ENCODE measurements at places on chromosomes 12 and 14.

GRCh38 chr14:67971627-67972625, 152.3 kb downstream of the RAD51B start:
- DNase-seq, result no peak
- no peaks in the 10 kb centered on the region for H3K4me1 ChIP-seq
- no peaks in the 10 kb centered on the region for H3K36me3 ChIP-seq
- no peaks in the 10 kb centered on the region for H3K27me3 ChIP-seq
- H3K4me3 ChIP-seq, result no peak overlapping the region
- no peak overlapping the region for H3K27ac ChIP-seq

DNA sequence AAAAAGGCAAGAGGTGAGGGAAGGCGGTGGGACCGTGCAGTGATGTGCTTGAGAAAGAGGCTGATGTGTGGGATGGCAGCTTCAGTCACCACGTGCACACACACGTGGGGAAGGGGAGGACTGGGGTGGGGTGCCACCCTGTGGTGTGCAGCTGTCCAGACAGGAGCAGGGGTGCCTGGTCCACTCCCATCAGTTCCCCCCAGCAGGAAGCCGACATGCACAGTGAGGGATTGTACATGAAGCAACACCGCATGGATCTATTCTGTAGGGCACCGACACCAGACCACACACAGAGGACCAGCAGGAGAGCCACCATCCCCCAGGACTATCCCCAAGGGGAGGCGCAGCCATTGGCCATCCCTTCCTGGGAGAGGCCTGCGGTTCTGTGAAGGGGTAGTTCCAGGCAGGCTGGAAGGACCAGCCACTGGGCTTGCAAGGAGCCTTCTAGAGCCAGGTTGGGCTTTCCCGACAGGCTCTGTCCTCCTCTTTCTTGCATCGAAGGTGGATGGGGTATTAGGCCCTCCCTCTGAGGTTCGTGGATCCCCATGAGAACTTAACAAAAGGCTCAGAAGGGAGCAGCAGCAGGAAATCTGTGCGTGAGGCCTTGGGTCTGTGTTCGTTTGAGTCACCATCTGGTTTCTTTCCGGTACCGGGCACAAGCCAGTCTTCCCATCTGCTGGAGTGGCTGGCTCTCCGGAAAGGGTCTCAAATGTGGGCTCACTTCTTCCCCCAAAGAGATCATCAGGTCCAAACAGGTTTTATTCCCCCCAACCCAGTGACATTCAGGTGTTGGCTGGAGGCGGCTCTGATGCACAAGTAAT, 59.8 kb downstream of the PLEKHG3 start:
- no peaks in the 10 kb centered on the region for H3K27me3 ChIP-seq
- H3K27ac ChIP-seq, result peak overlapping the region; percentile 78
- H3K4me1 ChIP-seq, result peaks cover 56% of the 10 kb centered on the region
- no peak for DNase-seq
- H3K36me3 ChIP-seq, result no peaks in the 10 kb centered on the region
- peak overlapping the region; percentile 69 for H3K4me3 ChIP-seq

DNA sequence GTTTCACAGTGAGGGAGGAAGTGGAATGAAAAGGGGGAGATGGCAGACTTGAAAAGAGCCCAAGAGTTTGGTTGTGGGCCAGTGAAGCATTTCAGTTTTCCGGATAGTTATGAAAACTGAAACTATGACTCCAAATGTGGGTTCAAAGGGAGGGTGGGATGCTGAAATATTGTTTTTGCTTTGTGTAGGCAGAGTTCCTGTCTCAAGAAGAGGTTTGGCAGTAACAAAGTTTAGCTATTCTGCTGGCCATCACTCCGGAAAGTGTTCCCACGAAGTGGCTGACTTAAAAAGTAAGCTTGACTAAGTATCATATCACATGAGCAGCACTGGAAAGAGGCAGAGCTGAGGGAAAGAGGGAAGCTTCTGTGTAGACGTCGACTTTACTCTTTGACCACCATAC, 85.2 kb downstream of the CAND1 start:
- no peaks in the 10 kb centered on the region for H3K36me3 ChIP-seq
- no peaks in the 10 kb centered on the region for H3K27me3 ChIP-seq
- H3K4me3 ChIP-seq, result peak overlapping the region; percentile 22
- H3K27ac ChIP-seq, result peak overlapping the region; percentile 12
- H3K4me1 ChIP-seq, result peaks cover 28% of the 10 kb centered on the region

GRCh38 chr12:80979816-80980215, 42.1 kb upstream of the LIN7A start:
- no peaks in the 10 kb centered on the region for H3K27me3 ChIP-seq
- H3K36me3 ChIP-seq, result no peaks in the 10 kb centered on the region
- no peaks in the 10 kb centered on the region for H3K4me1 ChIP-seq
- no peak overlapping the region for H3K4me3 ChIP-seq

DNA sequence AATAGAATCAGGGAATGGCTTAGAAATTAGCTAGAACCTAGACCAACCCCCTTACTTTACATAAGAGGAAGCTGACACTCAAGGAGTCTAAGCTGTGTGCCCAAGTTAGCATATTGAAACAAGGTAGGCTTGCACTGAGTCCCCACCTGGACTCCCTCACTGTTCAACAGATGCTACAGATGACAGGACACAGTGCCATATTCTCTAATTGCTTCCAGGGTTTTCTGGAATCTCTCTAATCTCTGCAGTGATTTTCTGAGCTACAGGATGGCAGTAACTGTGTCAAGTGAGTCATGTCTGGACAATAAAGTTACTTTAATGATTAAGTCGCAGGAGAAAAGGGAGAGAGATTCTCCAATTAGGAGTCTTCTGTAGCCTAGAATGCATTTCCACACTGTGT, 35.8 kb downstream of the AKAP6 start:
- no peaks in the 10 kb centered on the region for H3K36me3 ChIP-seq
- H3K4me3 ChIP-seq, result no peak overlapping the region
- no peaks in the 10 kb centered on the region for H3K27me3 ChIP-seq
- DNase-seq, result no peak

DNA sequence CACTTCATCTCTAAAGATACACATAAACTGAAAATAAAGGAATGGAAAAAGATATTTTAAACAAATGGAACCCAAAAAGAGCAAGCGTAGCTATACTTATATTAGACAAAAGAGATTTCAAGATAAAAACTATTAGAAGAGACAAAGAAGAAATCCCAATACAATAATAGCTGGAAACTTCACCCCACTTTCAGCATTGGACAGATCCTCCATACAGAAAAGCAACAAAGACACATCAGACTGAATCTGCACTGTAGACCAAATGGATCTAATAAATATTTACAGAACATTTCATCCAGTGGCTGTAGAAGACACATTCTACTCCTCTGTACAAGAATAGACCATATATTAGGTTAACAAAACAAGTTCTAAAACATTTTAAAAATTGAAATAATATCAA, 117.6 kb upstream of the PDE3A start:
- no peak overlapping the region for H3K27ac ChIP-seq
- no peaks in the 10 kb centered on the region for H3K36me3 ChIP-seq
- H3K27me3 ChIP-seq, result no peaks in the 10 kb centered on the region
- no peak overlapping the region for H3K4me3 ChIP-seq

GRCh38 chr14:31961896-31962295, 115.2 kb upstream of the ARHGAP5 start:
- H3K4me3 ChIP-seq, result no peak overlapping the region
- no peak for DNase-seq
- no peaks in the 10 kb centered on the region for H3K27me3 ChIP-seq
- peaks cover 11% of the 10 kb centered on the region for H3K4me1 ChIP-seq

GRCh38 chr14:92924247-92924646, 1.3 kb downstream of the CHGA start:
- H3K36me3 ChIP-seq, result no peaks in the 10 kb centered on the region
- no peaks in the 10 kb centered on the region for H3K27me3 ChIP-seq
- no peaks in the 10 kb centered on the region for H3K4me1 ChIP-seq
- H3K4me3 ChIP-seq, result no peak overlapping the region
- DNase-seq, result no peak

- no peak overlapping the region for H3K27ac ChIP-seq
- no peaks in the 10 kb centered on the region for H3K36me3 ChIP-seq
- H3K4me3 ChIP-seq, result no peak overlapping the region
Measured at GRCh38 chr14:104214431-104215218, 76.2 kb downstream of the KIF26A start.

GRCh38 chr12:121930862-121931261, 12.5 kb downstream of the CFAP251 start:
- H3K4me3 ChIP-seq, result no peak overlapping the region
- H3K27me3 ChIP-seq, result no peaks in the 10 kb centered on the region
- H3K27ac ChIP-seq, result no peak overlapping the region

- H3K4me3 ChIP-seq, result peak overlapping the region; percentile 74
- H3K27me3 ChIP-seq, result no peaks in the 10 kb centered on the region
- H3K36me3 ChIP-seq, result no peaks in the 10 kb centered on the region
- DNase-seq, result no peak
- H3K27ac ChIP-seq, result no peak overlapping the region
Measured at GRCh38 chr14:73239393-73240241, 2.3 kb downstream of the PAPLN start.

DNA sequence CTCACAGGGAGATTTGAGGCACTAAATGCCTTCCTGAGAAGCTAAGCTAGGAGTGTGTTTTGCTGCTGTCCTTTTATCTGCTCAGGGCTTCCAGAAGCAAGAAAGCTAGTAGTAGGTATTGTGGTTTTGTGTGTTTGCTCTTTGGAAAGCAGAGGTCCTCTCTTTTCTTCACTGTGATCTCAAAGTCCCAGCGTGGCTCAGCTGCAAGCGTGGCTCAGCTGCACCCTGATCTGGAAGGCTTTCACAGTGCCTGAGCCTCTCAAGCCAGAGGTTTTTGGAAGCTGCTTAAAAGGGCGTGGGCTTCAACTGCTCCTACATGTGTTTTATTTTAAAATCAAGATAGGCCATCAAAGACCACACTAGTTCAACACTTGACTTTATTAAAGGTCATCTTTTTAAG, 337.4 kb upstream of the RGS6 start:
- no peak overlapping the region for H3K27ac ChIP-seq
- no peaks in the 10 kb centered on the region for H3K27me3 ChIP-seq
- H3K36me3 ChIP-seq, result no peaks in the 10 kb centered on the region
- H3K4me1 ChIP-seq, result peaks cover 35% of the 10 kb centered on the region
- DNase-seq, result no peak
- H3K4me3 ChIP-seq, result no peak overlapping the region

DNA sequence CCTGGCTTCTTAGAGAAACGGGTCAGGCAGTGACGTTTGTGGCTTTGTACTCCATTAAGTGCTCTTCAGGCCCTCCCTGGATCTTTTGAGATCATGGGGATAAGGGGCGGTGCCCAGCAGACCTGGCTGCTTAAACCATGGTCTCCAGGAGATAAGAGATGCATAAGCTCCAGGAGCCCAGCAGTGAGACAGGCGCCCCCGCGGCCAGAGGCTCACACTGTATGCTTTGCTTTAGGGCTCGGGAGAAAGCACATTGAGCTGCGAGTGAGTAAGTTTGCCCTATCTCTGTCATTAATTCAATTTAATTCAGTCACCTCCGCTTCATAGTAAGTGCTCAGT, 359.5 kb downstream of the CACNA1C start:
- H3K27ac ChIP-seq, result no peak overlapping the region
- H3K4me3 ChIP-seq, result no peak overlapping the region
- peaks cover 2% of the 10 kb centered on the region for H3K36me3 ChIP-seq

DNA sequence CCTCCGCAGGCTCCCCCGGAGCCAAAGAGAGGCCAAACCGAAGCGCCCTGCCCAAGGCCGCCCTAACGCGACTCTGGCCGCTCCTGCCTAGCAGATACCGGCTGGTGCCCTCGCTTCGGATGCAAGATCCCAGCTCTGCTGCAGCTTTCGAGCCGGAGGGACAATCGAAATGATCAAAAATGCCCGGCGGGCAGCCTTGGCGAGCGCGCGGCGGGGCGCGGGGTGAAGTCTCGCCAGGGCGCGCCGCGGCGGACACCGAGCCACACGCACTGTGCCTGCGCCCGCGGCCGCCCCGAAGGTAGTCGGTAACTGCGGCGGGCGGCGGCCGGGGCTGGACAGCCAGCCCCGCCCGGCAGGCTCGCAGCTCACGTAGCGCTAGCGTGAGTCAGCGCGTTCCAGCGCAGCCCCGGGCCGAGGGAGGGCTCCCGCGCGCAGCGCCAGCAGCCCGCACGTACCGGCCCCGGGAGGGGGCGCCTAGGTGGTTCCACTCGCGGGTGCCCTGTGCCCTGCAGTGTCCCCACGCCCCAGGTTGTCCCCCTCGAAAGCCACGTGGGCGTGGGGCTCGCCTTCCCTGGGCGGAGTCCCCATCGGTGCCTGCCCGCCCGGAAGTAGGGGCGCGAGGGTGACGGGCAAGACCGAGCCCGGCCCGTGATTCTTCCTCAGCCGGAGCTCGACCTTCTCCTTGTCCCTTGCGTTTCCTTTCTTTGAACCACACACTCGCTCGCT, 109.2 kb upstream of the EGLN3 start:
- H3K4me1 ChIP-seq, result peaks cover 29% of the 10 kb centered on the region
- peak; percentile 21 for DNase-seq
- no peaks in the 10 kb centered on the region for H3K36me3 ChIP-seq
- no peaks in the 10 kb centered on the region for H3K27me3 ChIP-seq

- DNase-seq, result no peak
- H3K36me3 ChIP-seq, result peaks cover 17% of the 10 kb centered on the region
- no peaks in the 10 kb centered on the region for H3K27me3 ChIP-seq
- no peak overlapping the region for H3K27ac ChIP-seq
- no peaks in the 10 kb centered on the region for H3K4me1 ChIP-seq
- H3K4me3 ChIP-seq, result no peak overlapping the region
Measured at GRCh38 chr14:72962829-72963312, 36.6 kb downstream of the DCAF4 start.

- H3K36me3 ChIP-seq, result no peaks in the 10 kb centered on the region
- H3K4me1 ChIP-seq, result no peaks in the 10 kb centered on the region
- no peaks in the 10 kb centered on the region for H3K27me3 ChIP-seq
- no peak overlapping the region for H3K27ac ChIP-seq
- DNase-seq, result no peak
Measured at GRCh38 chr12:103586132-103586531, 941 bp upstream of the STAB2 start.

DNA sequence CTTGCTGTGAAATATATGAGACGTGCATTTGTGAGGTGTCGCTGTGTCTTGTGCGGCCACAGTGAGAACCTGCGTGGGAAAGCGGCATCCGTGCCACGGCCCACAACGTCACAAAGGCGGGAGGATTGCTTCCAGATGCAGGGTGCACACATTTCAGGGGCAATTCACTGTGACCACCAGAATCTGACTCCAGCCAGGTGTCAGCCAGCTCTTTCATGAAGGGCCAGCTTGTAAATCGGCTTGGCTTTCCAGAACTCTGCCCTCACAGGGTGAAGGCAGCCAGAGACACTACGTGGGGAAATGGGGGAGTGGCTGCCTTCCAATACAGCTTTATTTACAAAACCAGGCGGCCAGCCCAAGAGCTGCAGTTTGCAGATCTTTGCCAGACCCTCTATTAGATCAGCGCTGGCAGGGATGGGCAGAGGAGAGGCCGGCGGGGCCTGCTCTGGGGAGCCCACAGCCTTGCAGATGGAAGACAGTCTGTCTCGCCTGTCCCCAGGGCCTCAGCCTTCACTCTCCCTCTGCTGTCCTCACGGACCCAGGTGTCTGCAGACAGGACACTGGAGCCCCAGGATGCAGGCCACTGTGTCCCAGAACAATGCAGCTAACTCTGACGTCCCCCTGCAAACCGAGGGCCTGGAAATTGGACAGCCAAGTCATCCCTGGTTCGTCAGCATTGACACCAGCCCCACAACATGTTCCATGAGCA, 53.5 kb downstream of the ADGRD1 start:
- no peak for DNase-seq
- no peak overlapping the region for H3K4me3 ChIP-seq
- no peaks in the 10 kb centered on the region for H3K27me3 ChIP-seq
- no peak overlapping the region for H3K27ac ChIP-seq
- no peaks in the 10 kb centered on the region for H3K4me1 ChIP-seq
- H3K36me3 ChIP-seq, result no peaks in the 10 kb centered on the region
